ENCODE measurements at places on chromosomes 3 and 15. TPM values are rescaled to one million over a fixed set of nuclear protein-coding genes. Genes with fewer than 3 reads are reported as not detected.

Gene ADAMTS9
- polyA plus RNA-seq, result 101 TPM

Gene RNF111
- polyA plus RNA-seq, result 46.6 TPM

Gene PTH1R
- polyA plus RNA-seq, result 9.3 TPM

Gene HMG20A
- 66.5 TPM for polyA plus RNA-seq

Gene GOLGA6B
- 0.51 TPM for polyA plus RNA-seq

Gene NME9
- polyA plus RNA-seq, result 0.56 TPM

DNA sequence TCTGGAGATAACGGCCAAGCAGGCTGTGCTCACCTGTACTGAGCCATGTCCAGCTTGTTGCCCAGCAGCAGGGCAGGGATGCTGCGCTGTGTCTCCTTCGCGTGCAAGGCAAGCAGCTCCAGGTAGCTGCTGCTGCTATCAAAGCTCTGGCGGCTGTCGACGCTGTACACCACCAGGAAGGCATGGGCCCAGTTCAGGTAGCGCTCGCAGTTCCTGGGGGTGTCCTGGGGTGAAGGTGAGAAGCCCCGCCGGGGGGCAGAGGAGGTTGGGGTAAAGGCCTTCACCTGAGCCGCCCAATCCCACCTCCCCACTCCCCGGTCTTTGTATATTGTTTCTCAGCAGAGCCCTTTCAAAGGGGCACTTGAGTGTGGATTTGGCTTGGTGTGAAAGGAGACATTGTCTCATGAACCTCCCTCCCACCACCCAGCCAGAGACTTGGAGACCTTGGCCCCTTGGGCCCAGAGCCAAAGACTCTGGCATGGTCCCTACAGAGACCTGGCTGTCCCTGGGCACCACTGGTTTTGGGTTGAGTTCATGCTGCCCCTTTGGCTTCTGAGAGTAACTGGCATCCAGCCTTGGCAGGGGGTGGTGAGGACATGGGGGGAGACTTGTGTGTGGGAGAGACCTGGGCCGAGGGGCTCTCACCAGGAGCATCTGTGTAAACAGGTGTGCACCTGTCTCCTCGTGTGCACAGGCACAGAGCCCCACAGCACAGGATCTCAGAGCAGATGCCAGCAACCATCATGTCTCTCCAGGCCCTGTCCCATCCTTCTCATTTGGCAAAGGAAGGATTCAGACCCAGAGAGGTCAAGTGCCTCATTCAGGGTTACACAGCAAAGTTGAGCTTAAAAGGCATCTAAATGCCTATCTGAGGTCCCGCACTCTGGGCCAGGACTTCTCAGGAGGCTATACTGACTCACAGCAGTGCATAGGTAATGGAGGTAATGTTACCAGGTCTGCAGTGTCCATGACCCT lies 9.1 kb downstream of the RASL12 start:
- no peak for DNase-seq

- peak; percentile 48 for DNase-seq
These were observed 166.6 kb downstream of the TPRG1 start for GRCh38 chr3:189338366-189338765.

GRCh38 chr15:99176757-99177156 lies 71.9 kb downstream of the SYNM start:
- DNase-seq, result no peak

GRCh38 chr3:196197524-196197923 lies 13.7 kb downstream of the ZDHHC19 start:
- DNase-seq, result no peak

- DNase-seq, result no peak
These were observed 22.7 kb downstream of the GOLGA6L2 start for GRCh38 chr15:23424111-23424904.

GRCh38 chr3:25665315-25666280 lies 891 bp upstream of the TOP2B start:
- DNase-seq, result no peak
